Right cardiac atrium (tissue), 5 donors: ENCODE measurements at places on chromosomes 16 and 17. TPM values are rescaled to one million over a fixed set of nuclear protein-coding genes. Genes with fewer than 3 reads are reported as not detected.

The CMTM1 gene
- total RNA-seq: 1.8 TPM

The SULT1A4 gene
- total RNA-seq: 3.4 TPM

The DOC2A gene
- 0.41 TPM for total RNA-seq

DNA sequence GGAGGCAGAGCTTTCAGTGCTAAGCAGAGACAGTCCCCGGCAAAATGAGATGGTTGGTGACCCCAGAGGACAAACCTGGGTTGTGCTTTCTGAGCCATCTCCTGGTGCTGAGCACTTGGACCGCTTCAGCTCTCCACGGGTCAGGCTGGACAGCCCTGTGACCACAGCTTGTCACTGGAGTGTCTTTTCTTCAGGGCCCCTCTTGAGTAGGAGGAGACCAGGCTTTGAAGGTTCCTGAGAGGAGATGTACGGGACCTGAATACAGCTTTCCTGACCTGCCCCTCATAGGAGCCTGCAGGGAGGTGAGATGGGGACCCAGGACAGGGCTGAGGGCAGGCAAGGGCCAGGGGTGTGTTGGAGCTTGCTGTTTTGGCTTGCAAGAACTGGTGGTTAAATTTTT, 17.8 kb upstream of the ADGRG1 start:
- DNase-seq: no peak

GRCh38 chr16:78415013-78415412, 315.6 kb downstream of the WWOX start:
- DNase-seq: no peak

- DNase-seq: no peak
Observed at GRCh38 chr16:4574919-4575705, 19.0 kb downstream of the C16orf96 start.

DNA sequence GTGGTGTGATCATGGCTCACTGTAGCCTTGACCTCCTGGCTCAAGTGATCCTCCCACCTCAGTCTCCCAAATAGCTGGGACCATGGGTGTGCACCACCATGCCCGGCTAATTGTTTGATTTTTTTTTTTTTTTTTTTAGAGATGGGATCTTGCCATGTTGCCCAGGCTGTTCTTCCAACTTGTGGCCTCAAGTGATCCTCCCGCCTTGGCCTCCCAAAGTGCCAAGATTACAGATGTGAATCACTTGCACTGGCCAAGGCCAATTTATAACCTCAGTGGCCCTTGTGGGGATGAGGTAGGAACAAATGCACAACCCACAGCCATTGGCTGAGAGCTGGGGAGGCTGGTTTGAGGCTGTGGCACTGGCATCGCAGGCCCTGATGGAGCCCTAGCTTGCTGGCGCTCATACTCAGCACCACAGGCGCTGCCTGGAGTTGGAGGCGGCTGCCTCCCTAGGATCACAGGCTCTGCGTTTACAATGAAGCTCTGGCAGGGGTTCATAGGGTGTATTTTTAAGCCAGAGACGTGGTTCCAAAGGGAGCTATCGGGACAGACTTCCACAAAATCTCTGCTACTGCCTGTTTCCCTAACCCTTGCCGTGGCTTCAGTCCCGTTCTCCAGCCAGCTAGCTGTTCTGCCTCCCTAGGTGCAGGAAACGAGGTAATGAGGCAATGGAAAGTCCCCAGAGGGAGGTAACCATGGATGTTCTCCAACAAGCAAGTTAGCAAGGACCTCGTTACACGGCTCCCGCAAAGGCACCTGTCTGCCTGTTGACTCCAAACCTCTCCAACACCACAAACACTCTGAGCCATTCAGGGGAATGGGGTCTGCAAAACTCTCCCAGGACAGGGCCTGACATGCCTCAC, 2.9 kb downstream of the ABCA3 start:
- no peak for DNase-seq

DNA sequence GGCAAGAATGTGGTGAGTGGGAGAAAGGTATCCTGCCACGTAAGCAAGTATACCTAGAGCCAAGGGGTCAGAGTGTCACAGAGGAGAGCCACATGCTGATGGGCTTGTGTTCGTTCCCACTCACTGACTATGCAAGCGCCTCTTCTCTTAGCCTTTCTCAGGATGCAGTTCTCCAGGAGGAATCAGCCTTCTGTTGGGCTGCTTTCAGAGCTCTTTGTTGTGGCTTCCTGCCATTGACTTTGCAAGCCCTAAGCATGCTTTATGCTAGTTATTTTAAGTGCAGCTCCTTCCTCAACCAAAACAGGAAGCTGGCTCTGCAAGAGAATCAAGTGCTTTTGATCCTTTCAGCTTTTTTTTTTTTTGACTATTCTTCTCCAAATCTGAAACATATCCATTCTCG, 66.6 kb downstream of the SIAH1 start:
- DNase-seq: no peak

- no peak for DNase-seq
Observed at GRCh38 chr17:69500911-69501429, 86.5 kb downstream of the MAP2K6 start.
